Thoracic aorta (tissue), 2 donors: ENCODE measurements at places on chromosomes 16 and 17.

- DNase-seq = no peak
Measured at GRCh38 chr17:21089933-21090901, 36.5 kb upstream of the DHRS7B start.

DNA sequence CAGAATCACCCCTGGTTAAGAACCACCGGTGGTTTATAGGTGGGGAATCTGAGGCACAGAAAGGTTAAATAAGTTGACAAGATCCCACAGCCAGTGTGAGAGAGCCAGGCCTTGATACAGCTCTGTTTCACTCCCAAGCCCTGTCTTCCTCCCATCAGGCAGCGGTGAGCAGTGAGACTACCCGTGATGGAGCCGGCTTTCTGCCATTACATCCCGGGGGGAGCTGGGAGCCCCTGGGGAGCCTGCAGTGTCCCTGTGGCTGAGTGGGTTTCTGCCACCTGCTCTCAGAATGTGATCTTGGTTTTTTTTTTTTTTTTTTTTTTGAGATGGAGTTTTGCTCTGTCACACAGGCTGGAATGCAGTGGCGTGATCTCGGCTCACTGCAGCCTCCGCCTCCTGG, 66.4 kb downstream of the ABCC1 start:
- DNase-seq = no peak

- DNase-seq = no peak
Measured at GRCh38 chr16:3879887-3880564, 487 bp downstream of the CREBBP start.

- no peak for DNase-seq
Measured at GRCh38 chr17:77792626-77793025, 165.9 kb upstream of the TNRC6C start.

GRCh38 chr17:40345161-40345993, 19.2 kb downstream of the GJD3 start:
- DNase-seq = no peak

DNA sequence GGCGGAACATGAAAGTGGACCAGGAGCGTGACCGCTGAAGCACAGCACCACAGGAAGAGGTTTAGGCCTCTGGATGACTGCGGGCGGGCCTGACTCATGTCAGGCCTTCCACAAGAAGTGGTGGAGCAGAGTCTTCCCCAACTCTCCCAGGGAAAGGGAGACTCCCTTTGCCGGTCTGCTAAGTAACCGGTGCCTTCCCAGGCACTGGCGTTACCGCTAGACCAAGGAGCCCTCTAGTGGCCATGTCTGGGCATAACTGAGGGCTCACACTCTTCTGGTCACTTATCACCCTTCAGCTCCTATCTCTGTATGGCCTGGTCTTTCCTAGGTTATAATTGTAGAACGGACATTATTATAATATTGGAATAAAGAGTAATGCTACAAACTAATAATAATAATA, 1931.9 kb downstream of the TP53TG3F start:
- DNase-seq = no peak

- no peak for DNase-seq
Measured at GRCh38 chr17:31859487-31860008, 504 bp upstream of the COPRS start.

- DNase-seq = no peak
Measured at GRCh38 chr17:4945176-4945943, 3.0 kb downstream of the PFN1 start.

- DNase-seq = no peak
Measured at GRCh38 chr17:773016-773415, 9.1 kb downstream of the GLOD4 start.

DNA sequence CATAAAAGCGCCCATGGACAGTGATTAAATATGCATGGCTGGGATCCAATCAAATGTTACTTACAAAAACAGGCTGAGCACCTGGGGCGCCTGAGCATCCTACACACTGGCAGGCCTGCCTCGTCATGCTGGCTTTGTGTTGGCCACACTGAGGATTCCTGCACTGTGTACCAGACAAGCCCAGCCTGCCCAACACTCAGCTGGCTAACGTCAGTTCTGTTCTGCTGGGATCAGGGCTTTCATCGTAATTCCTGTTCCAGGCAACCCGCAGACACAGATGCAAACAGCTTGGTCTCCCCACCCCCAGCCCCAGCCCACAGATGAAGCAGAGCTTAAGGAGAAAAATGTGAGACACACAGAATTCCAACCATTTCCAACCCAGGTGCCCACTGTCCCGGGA, 30.7 kb downstream of the PIMREG start:
- no peak for DNase-seq

- DNase-seq = no peak
Measured at GRCh38 chr16:49462989-49463371, 89.4 kb downstream of the C16orf78 start.

GRCh38 chr16:50602126-50602525, 53.9 kb downstream of the NKD1 start:
- DNase-seq = no peak

GRCh38 chr16:75329943-75330342, 78.5 kb upstream of the BCAR1 start:
- DNase-seq = no peak

- no peak for DNase-seq
Measured at GRCh38 chr17:57744195-57745170, 616 bp downstream of the CCDC182 start.

DNA sequence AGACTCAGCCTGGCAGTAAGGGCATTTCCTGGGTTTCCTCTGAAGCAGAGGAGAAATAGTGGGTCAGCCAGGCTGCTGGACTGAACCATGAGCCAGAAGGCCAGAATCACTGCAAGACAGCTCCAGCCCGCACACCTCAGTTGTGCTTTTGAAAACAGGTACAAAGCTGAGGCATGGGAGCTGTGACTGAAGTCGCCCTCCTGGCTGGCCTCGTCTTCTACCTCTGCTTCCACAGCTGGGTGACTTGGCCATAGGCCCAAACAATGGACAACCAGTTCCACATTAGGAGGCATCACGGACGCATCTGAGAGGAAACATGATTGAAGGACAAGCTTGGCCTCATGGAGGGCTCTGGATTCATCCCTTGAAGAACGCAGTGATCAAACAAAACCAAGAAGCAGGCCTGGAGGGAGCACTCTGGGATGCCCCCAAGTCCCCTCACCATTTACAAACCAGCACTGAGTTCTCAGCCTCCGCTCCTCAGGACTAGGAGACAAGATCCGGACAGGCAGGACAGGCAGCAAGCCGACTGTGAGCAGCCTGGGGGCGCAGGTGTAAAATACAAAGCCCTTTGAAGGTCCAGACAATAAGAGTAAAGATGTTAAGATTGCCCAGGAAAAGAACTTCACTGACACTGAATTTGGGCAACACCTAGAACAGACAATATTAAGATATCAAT, 68.7 kb downstream of the N4BP1 start:
- DNase-seq = no peak

- no peak for DNase-seq
Measured at GRCh38 chr16:14004729-14005315, 66.3 kb upstream of the MRTFB start.

DNA sequence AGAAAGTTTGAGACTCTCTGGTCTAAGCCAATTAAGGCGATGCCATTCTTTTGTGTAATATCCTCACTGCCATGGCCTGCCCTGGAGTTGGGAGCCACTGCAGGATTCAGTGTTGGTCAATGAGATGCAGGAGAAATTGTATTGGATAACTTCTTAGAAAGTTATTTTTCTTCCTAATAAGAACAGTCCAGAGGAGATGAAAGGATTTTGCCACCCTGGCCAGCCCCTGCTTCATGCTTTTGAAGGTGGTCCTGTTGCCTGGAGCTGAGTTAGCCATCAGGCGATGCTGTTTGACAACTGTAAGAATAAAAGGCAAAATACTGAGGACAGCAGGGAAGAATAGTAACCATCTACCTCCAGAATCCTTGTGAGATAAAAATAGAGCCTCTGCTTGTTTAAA, 35.4 kb upstream of the CNTNAP4 start:
- no peak for DNase-seq

GRCh38 chr16:28880589-28880915, 2.3 kb downstream of the ATP2A1 start:
- no peak for DNase-seq

- no peak for DNase-seq
Measured at GRCh38 chr17:10336393-10336792, 36.4 kb downstream of the MYH13 start.

DNA sequence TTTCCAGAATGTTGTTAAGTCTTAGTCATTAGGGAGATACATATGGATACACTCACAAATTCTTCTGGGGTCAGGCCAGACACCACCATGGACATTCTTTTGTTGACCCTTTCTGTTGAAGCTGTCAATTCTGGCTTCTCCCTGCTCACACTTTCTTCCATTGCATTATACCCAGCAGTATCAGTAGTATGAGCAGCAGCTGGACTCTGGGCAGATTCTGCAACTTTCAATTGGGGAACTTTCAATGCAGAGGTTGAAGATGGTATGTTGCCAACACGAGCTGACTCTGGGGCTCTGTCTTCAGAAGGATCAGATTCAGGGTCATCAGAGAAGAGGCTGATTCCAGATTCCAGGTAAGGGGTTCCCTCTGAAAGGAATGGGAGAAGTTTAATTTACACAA, 45.8 kb downstream of the RND2 start:
- DNase-seq = no peak

GRCh38 chr17:41653892-41654677, 29.7 kb upstream of the KRT17 start:
- DNase-seq = no peak

GRCh38 chr16:3490911-3491629, 4.2 kb downstream of the C16orf90 start:
- DNase-seq = no peak

DNA sequence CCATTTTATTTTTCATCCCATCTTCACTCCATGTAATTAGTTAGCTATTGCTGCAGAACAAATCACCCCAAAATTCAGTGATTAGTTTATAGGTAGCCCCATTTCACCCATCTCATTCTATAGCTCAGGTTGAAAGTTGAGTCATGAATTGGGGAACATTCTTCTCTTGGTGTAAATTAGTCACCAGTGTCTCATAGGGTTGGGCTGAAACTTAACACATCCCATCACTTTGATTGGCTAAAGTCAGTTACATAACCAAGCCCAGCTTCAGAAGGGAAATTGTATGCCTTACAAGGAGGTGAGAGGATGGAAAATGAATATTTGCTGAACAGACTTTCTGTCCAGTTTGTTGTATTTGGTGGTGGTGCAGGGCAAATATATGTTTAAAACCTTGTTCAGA, 477.5 kb downstream of the WWOX start:
- DNase-seq = no peak

- DNase-seq = no peak
Measured at GRCh38 chr16:75570396-75571065, 4.4 kb downstream of the GABARAPL2 start.

GRCh38 chr16:50245417-50246298, 20.7 kb upstream of the ADCY7 start:
- no peak for DNase-seq

DNA sequence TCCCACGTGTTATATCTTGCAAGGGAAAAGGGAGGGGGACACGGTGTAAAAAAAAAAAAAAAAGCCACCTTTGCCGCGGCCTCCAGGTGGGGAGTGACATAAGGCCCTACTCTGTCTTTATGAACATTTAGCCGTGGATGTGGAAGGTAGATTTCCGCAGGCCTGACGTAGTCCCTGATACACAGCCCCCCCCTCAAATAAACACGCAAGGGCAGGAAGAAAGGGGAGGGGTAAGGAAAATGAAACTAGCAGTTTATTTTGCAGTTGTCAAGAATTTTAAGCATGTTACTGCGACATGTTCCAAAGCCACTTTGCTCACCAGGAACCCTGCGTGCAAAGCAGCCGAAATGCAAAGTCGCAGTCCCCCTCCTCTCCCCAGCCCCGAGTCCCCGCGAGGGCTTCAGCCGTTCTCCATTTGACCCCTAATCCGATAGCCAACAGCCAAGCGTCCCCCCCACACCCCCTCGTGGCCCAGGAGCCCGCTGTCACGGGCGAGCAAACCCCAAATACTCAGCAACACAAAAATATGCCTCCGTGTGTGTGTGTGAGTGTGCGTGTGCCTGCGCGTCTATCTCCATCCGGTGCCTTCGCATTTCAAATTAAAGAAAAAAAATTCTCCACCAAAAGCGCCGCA, 1.2 kb downstream of the CBX4 start:
- DNase-seq = no peak

DNA sequence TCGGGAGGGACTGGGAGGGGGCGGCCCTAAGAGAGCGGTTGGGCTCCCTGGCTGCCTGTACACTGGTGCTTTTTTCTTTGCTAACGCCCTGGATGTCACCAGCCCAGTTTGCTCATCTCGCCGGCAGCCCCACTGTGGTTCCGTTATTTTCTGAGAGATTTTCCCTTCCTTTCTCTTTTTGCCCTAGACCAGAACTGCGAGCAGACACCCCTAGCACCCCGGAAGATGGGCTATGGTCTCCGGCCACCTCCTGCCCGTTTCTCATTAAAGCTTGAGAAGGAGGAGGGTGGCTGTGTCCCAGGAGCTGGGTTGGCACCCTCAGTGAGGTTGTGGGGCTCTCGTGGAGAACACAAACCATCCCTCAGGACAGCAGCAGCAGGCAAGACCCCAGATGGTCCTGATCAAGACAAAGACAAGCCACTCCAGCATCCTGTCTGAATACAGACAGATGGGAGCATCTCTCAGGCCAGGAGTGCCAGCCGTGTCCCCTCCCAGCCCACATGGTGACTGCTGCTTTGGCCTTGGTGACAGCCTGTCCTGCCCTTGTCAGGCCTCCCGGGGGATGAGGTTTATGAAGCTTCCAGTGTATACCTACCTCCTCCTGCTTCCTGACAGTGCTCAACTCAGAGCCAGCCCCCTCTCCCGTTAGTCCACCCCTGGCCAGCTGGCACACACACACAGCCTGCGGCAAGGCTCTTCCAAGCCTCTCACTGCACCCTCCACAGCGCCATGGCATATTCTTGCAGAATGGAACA, 77.2 kb downstream of the KCNJ12 start:
- DNase-seq = no peak

GRCh38 chr16:26078716-26079355, 387.1 kb downstream of the HS3ST4 start:
- DNase-seq = no peak

DNA sequence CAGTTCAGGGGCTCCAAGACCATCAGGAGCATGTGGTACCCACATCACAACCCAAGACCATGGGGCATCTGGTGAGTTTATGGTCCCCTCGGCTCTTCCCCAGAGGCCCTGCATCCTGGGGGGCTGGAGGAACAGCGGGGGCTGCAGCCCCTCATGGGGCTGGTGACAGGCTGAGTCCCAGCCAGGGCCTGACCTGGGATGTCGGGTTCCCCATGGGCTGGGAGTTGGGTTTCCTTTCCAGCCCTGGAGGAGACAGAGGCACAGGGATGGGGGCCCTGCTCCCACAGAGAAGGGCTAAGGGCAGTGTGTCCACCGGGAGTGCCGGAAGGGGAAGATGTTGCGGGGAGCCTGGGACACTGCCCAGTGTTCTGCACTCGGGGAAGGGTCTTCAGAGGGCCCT, 82.4 kb downstream of the GOSR1 start:
- no peak for DNase-seq
